ENCODE measurements at places on chromosomes 12 and 14. TPM values are rescaled to one million over a fixed set of nuclear protein-coding genes. Genes with fewer than 3 reads are reported as not detected.
A peak's percentile ranks its signal among the peaks of the same experiment; 100 is the strongest.

DNA sequence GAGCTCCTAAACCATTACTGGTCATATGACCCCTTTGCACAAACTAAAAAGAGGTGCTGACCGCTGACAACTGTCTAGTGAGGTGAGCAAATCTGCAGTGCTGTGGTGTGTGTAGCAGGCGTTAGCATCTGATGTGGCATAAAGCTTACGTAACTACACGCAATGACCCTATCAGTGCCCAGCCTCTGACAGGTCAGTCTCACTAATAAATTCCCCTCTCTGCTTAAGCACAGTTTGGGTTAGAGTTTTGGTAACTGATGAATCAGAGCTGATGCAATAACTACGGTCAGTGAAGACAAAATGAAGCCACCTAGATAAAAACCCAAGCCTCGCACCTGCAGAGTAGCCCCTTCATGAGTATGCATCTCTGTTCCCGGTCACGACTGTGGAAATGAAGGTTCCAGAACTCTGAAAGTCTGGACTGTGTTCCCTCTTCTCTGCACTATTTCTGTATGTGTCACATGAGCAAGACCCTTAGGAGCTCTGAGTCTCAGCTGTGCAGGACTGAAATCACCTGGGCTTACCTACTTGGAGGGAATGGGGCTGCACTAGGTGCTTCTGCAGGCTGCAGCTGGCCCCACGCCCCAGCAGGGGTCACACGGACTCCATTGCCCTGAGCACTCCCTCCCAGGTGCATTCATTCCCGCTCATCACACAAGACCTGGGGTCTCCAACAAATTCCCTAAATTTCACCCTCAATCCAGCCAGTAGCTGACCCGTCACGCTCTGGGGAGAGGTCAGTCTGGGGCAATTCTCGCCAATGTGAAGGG is 54.4 kb downstream of the RIMBP2 start:
- no peaks in the 10 kb centered on the region for H3K4me1 ChIP-seq
- no peak overlapping the region for H3K27ac ChIP-seq
- H3K4me3 ChIP-seq: no peak overlapping the region
- H3K27me3 ChIP-seq: no peaks in the 10 kb centered on the region

DNA sequence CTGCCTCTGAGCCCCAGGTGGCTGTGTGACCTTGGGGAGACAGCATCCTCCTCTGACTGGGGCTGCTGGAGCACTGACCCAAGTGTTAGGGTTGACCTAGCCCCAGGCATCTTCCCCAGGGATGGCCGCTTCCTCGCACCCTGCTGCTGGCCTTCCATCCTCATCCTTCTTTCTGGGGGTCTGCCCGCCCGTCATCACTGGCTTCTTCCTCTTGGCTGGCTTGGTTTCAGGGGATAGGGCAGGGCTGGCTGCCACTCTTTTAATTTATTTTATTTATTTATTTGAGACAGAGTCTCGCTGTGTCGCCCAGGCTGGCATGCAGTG is 3.5 kb downstream of the TEDC1 start:
- H3K27me3 ChIP-seq: no peaks in the 10 kb centered on the region
- H3K27ac ChIP-seq: no peak overlapping the region
- peaks cover 45% of the 10 kb centered on the region for H3K4me1 ChIP-seq
- DNase-seq: no peak

The LIN7A gene
- 22.1 TPM for total RNA-seq

The NYNRIN gene
- 1.8 TPM for total RNA-seq

The MANSC4 gene
- not detected for total RNA-seq

GRCh38 chr12:100061814-100062213 is 77.1 kb upstream of the ANKS1B start:
- no peak overlapping the region for H3K27ac ChIP-seq
- H3K36me3 ChIP-seq: peaks cover 22% of the 10 kb centered on the region
- no peak for DNase-seq
- H3K4me3 ChIP-seq: no peak overlapping the region

GRCh38 chr12:24173067-24173466 is 223.6 kb upstream of the SOX5 start:
- H3K27ac ChIP-seq: no peak overlapping the region
- no peaks in the 10 kb centered on the region for H3K27me3 ChIP-seq
- DNase-seq: no peak
- H3K4me3 ChIP-seq: no peak overlapping the region

DNA sequence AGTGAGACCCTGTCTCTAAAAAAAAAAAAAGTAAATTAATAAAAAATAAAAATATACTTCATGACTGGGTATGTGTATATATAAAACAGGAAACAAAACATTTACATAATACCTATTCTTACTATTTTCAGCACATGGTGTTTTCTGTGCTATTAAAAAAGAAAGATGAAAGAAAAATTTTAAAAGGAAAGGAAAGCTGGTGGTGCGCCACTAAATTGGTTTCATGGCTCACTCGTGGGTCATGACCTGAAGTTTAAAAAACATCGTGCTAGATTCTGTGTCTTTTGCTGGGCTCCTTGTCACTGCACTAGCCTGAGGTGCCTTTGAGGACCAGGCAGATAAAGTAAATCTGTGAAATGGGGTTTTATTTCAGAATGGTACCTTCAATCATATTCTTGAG is 69.8 kb downstream of the IFT43 start:
- H3K27ac ChIP-seq: no peak overlapping the region
- no peaks in the 10 kb centered on the region for H3K36me3 ChIP-seq
- H3K4me1 ChIP-seq: no peaks in the 10 kb centered on the region
- no peak overlapping the region for H3K4me3 ChIP-seq
- no peaks in the 10 kb centered on the region for H3K27me3 ChIP-seq
- DNase-seq: no peak

The KRT83 gene
- not detected for total RNA-seq

DNA sequence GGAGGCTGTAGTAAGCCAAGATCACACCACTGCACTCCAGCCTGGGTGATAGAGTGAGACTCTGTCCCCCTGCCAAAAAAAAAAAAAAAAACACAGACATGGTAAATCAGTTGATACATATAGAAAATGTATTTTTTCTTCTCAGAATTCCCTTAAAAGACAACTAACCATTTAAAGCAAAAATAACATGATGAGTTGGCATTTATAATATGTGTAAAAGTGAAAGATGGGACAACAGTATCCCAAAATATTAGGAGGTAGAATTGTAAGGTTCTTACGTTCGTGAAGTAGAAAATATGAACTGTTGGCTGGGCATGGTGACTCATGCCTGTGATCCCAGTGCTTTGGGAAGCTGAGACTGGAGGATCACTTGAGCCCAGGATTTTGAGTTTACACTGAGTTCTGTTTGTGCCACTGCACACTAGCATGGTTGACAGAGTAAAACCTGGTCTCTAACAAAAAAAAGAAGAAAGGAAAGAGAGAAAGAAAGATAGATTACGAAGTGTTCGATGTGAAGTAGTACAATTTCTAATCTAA is 296.7 kb downstream of the FBXL14 start:
- H3K27me3 ChIP-seq: no peaks in the 10 kb centered on the region
- H3K4me1 ChIP-seq: no peaks in the 10 kb centered on the region
- DNase-seq: no peak

DNA sequence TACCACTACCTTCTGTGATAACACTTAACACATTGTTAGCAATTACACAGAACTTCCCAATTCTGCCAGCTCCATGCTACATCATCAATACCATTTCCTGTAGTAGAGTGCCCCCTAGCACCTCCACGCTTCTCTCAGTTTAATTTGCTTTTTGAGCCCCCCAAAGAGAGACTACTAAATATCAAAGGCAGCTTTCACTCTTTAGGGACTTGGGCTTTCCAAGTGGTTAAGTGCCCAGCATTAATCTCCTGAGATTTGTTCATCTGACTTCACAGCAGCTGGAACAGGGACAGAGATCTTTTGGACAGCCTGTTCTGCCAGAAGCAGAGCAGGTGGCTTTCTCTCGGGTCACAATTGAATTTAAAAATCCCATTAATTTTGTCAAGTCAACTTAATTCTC is 954.9 kb downstream of the DIO2 start:
- H3K27me3 ChIP-seq: no peaks in the 10 kb centered on the region
- no peaks in the 10 kb centered on the region for H3K36me3 ChIP-seq
- H3K27ac ChIP-seq: no peak overlapping the region
- no peak for DNase-seq
- H3K4me3 ChIP-seq: no peak overlapping the region

DNA sequence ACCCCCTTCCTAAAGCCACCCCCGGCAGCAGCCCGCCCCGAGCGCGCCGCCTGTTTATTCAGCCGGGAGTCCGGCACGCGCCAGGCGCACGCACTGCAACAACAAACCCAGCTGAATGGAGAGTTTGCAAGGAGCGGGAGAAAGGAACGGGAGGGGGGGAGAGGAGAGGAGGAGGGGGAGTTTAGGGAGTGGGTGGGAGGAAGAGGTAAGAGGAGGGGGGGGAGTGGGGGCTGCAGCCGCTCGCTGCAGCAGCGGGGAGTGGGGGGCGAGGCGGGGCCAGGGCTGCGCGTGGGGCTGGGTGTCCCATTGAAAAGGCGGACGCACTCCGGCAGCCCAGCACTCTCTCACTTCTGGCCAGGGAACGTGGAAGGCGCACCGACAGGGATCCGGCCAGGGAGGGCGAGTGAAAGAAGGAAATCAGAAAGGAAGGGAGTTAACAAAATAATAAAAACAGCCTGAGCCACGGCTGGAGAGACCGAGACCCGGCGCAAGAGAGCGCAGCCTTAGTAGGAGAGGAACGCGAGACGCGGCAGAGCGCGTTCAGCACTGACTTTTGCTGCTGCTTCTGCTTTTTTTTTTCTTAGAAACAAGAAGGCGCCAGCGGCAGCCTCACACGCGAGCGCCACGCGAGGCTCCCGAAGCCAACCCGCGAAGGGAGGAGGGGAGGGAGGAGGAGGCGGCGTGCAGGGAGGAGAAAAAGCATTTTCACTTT is at the start of gene ASCL1:
Gene ASCL1 (plus strand): TSS at position 336 of the 712 bp plus-strand sequence. CDS start 571 bp downstream, outside the sequence.
- no peak within 1 kb of the TSS for H3K27ac ChIP-seq
- no peaks in the 10 kb centered on the region for H3K36me3 ChIP-seq
- H3K4me3 ChIP-seq: peak within 1 kb of the TSS; percentile 30
- H3K27me3 ChIP-seq: no peaks in the 10 kb centered on the region
- no peak for DNase-seq
- H3K4me1 ChIP-seq: no peaks in the 10 kb centered on the region

The CISTR gene
- total RNA-seq: not detected

DNA sequence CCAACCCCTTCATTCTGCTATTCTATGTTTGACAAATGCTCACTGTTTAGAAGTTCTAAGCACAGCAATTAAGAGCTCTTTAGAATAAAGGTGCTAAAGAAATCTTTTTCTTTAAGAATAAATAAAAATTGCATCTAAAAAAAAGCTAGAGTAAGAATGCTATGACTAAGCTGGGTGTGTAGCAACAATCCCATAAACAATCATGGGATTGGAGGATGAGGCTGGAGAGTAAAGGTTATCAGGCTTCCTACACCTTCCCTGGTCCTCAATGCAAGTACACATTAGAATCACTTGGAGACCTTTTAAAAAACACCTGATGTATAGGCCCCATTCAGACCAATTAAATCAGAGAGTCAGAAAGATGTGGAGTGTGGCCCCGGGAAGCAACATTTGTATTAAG is 88.3 kb downstream of the CIT start:
- no peak overlapping the region for H3K27ac ChIP-seq
- H3K27me3 ChIP-seq: no peaks in the 10 kb centered on the region
- no peak for DNase-seq
- H3K4me3 ChIP-seq: no peak overlapping the region

The SUPT16H gene
- 27.9 TPM for total RNA-seq

- H3K27me3 ChIP-seq: no peaks in the 10 kb centered on the region
- no peak overlapping the region for H3K27ac ChIP-seq
- DNase-seq: no peak
- H3K4me1 ChIP-seq: no peaks in the 10 kb centered on the region
- peak overlapping the region; percentile 98 for H3K4me3 ChIP-seq
Observed at GRCh38 chr14:35825968-35826217, 245 bp upstream of the BRMS1L start.

- DNase-seq: no peak
- no peaks in the 10 kb centered on the region for H3K27me3 ChIP-seq
- no peak overlapping the region for H3K4me3 ChIP-seq
- H3K27ac ChIP-seq: no peak overlapping the region
- H3K36me3 ChIP-seq: no peaks in the 10 kb centered on the region
Observed at GRCh38 chr12:67980391-67980790, 8.9 kb upstream of the IFNG-AS1 start.

GRCh38 chr12:93745286-93745685 is 68.1 kb downstream of the CRADD start:
- H3K36me3 ChIP-seq: no peaks in the 10 kb centered on the region
- DNase-seq: no peak
- H3K27ac ChIP-seq: no peak overlapping the region
- H3K4me1 ChIP-seq: peaks cover 25% of the 10 kb centered on the region
- no peaks in the 10 kb centered on the region for H3K27me3 ChIP-seq

- no peaks in the 10 kb centered on the region for H3K36me3 ChIP-seq
- no peaks in the 10 kb centered on the region for H3K4me1 ChIP-seq
- no peak overlapping the region for H3K4me3 ChIP-seq
- no peak overlapping the region for H3K27ac ChIP-seq
Observed at GRCh38 chr12:116864371-116865160, 16.7 kb downstream of the HRK start.

- peak overlapping the region; percentile 51 for H3K4me3 ChIP-seq
- DNase-seq: no peak
- no peaks in the 10 kb centered on the region for H3K36me3 ChIP-seq
- no peaks in the 10 kb centered on the region for H3K27me3 ChIP-seq
- no peak overlapping the region for H3K27ac ChIP-seq
Observed at GRCh38 chr14:29926228-29926627, 1.4 kb downstream of the PRKD1 start.

GRCh38 chr12:105418229-105418628 is 87.7 kb downstream of the C12orf75 start:
- no peak for DNase-seq
- H3K36me3 ChIP-seq: no peaks in the 10 kb centered on the region
- H3K4me3 ChIP-seq: no peak overlapping the region
- no peaks in the 10 kb centered on the region for H3K4me1 ChIP-seq
- H3K27me3 ChIP-seq: no peaks in the 10 kb centered on the region

- H3K27me3 ChIP-seq: no peaks in the 10 kb centered on the region
- H3K4me3 ChIP-seq: no peak overlapping the region
- no peak for DNase-seq
- H3K27ac ChIP-seq: no peak overlapping the region
- H3K36me3 ChIP-seq: no peaks in the 10 kb centered on the region
- no peaks in the 10 kb centered on the region for H3K4me1 ChIP-seq
Observed at GRCh38 chr12:65941388-65941787, 117.1 kb downstream of the HMGA2 start.

- H3K4me3 ChIP-seq: no peak overlapping the region
- H3K27me3 ChIP-seq: no peaks in the 10 kb centered on the region
- peaks cover 52% of the 10 kb centered on the region for H3K4me1 ChIP-seq
Observed at GRCh38 chr12:21823581-21823980, 49.1 kb upstream of the KCNJ8 start.

The PPM1H gene
- 5.7 TPM for total RNA-seq

The OAS1 gene
- total RNA-seq: 22.1 TPM

- no peaks in the 10 kb centered on the region for H3K36me3 ChIP-seq
- H3K27ac ChIP-seq: peak overlapping the region; percentile 55
- H3K4me1 ChIP-seq: no peaks in the 10 kb centered on the region
- H3K27me3 ChIP-seq: no peaks in the 10 kb centered on the region
- H3K4me3 ChIP-seq: no peak overlapping the region
Observed at GRCh38 chr12:110744151-110744571, 1.5 kb upstream of the PPP1CC start.
